ENCODE measurements at places on chromosomes 6 and 20.

GRCh38 chr6:170206317-170206621, 84.6 kb downstream of the DLL1 start:
- no peak for DNase-seq

GRCh38 chr20:49904440-49905214, 10.7 kb downstream of the SPATA2 start:
- DNase-seq, result no peak

DNA sequence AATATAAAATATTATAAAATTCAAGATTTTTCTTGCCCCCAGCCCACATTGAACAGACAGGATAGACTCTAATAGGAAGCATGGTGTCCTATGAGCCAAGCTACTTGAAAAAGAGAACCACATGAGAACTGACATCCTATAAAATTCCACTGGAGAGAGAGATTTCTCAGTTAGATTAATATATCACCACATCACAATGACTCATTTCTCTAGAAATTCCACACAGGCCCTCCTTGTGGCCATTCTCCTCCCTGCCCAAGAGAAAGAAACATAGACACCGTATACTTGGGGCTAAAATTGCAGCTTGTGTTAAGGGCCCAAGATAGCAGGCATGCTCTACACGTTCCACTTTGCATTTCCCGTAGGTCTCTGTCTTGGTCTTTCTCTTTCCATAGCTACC, 481.4 kb downstream of the PTPRT start:
- no peak for DNase-seq

DNA sequence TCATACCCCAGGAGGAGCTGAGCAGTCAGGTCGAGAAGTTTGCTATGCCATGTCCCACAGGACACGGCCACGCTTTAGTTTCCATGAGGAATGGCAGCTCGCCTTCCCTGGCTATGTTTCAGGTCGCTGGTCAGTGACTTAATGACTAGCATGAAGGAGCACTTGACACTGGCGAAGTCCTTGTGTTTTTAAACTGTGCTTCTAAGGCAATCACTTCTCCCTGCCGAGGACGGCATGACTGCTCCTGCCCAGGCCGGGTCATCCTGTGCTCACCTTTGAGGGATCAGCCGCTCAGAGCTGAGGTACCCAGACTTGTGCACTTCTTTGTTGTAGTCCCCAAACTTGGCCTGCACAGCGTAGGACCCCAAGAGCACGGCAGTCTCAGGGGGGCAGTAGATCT, 34.1 kb downstream of the EZR start:
- no peak for DNase-seq

- no peak for DNase-seq
These were observed 26.0 kb upstream of the C6orf62 start for GRCh38 chr6:24744911-24745310.
